ENCODE measurements at places on chromosomes 2 and 18.

DNA sequence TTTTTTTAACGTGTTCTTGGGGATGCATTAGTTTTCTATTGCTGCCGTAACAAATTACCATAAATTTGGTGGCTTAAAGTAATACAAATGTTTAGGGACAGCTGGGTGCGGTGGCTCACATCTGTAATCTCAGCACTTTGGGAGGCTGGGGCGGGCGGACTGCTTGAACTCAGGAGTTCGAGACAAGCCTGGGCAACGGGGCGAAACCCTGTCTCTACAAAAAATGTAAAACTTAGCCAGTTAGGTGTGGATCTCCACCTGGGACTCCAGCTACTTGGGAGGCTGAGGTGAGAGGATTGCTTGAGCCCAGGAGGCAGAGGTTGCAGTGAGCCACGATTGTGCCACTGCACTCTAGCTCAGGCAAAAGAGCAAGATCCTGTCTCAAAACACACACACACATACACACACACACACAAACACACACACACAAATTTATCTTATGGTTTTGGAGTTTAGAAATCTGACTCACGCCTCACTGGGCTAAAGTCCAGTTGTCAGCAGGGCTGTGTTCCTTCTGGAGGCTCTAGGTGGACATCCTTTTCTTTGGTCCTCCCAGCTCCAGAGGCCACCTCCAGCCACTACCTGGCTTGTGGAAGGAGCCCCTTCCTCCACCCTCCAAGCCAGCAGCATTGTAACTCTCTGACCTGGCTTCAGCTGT, 76.1 kb downstream of the SEPTIN10 start:
- DNase-seq, result no peak

GRCh38 chr2:164252568-164253287, 368.6 kb downstream of the GRB14 start:
- no peak for DNase-seq

- no peak for DNase-seq
Measured at GRCh38 chr18:34783501-34783900, 73.4 kb downstream of the DTNA start.

- no peak for DNase-seq
Measured at GRCh38 chr2:53209679-53210458, 557.7 kb upstream of the CHAC2 start.

DNA sequence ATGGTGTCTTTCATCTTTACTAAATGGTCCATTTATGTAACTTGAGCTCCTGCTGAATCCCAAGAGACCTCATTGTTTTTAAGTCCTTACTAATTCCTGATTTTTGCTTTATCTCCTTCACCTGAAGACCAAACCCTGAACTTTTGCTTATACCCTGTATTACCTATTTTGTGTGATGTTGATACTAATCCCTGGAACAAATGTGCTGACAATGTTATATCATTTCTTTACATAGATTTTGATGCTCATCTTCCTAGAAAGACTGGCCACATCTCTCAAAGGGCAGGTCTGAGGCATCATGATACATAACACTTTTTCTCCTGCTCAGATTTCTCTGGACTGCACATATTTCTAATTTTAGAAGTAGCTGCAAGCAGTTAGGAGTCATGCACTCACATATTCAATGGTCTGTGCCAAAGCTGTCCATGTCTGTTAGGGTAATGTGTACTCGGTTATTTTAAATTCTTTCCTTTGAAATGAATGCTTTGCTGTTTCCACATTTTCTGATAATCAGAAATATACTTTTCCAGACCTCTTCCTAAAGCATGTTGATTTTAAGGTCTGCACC, 427.9 kb upstream of the HNRNPA3 start:
- no peak for DNase-seq

GRCh38 chr18:42477267-42477666, 522.2 kb downstream of the PIK3C3 start:
- DNase-seq, result no peak

GRCh38 chr2:48952143-48952542, 196.6 kb upstream of the LHCGR start:
- DNase-seq, result no peak

GRCh38 chr2:32862269-32863055, 84.3 kb upstream of the LTBP1 start:
- DNase-seq, result no peak

- no peak for DNase-seq
Measured at GRCh38 chr2:168912901-168913369, 11.8 kb downstream of the G6PC2 start.

DNA sequence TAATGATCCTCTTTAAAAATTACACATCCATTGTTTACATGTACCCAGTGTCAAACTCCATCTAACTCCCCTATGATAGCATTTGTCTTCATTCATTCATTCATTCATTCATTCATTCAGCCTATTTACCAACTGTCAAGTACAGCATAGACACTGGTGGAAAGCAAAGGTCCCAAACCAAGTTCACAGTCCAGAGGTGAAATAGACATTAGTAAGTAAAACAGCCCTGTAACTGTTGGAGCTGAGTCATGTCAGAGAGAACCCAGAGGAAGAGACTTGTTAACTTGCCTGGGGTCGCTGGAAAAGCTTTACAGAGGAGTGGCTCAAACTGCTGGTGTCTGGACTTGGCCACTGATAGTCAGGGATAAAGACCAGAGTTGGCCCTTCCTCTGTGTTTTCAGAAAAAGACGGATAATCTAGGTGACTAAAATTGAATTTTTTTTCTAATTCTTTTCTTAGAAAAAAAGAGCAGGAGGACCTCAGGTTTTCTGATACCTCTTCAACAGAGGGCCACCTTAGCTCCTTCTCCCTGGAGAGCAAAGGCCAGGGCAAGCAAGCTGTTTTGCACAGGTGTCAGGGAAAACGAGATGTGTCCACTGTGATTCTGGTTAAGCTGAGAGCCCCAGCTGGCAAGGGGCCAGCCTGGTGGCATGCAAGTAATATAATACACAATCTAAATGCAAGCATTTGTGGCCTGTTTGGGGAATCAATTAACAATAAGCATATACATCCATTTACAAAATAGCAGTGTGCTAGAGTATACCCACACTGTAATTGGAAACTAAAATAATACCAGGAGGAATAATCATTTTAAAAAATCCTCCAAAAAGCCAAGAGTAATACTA, 96.7 kb upstream of the SLC14A2 start:
- DNase-seq, result no peak

DNA sequence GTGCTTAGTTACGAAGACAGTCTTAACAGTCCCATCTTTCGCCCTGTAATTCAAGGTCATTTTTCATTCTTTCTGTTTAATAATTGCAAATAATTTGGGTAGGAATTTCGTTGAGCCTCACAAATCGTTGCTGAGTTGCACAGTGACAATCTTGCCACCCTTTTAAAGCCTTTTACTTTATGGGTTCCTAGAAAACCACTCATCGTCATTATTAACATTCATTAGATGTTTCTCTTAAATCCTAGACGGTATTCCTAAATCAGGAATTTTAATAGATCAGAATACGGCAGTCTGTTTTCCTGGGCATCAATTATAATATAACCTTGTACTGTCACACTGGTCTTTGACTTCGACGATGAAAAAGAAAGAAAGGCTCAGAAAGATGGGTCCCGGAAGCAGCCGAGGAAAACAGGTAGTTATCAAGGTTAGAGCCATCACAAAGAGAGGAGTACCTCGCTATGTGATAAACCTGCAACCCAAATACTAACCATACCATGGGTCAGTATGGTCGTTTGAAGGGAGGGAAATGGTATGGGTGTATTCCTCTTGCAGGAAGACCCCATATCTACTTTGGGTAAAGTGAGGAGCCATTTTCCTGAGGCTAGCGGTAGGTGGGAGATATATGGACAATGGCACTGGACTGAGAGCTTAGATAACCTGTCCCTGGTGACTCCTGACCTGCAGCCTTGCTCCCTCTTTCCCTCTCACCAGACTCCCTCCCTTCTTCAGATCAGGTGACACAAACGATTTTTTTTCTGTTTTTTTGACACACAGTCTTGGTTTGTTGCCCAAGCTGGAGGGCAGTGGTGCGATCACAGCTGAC, 981 bp upstream of the SF3B1 start:
- DNase-seq, result no peak

- DNase-seq, result no peak
Measured at GRCh38 chr2:206573793-206574192, 68.5 kb upstream of the FAM237A start.

DNA sequence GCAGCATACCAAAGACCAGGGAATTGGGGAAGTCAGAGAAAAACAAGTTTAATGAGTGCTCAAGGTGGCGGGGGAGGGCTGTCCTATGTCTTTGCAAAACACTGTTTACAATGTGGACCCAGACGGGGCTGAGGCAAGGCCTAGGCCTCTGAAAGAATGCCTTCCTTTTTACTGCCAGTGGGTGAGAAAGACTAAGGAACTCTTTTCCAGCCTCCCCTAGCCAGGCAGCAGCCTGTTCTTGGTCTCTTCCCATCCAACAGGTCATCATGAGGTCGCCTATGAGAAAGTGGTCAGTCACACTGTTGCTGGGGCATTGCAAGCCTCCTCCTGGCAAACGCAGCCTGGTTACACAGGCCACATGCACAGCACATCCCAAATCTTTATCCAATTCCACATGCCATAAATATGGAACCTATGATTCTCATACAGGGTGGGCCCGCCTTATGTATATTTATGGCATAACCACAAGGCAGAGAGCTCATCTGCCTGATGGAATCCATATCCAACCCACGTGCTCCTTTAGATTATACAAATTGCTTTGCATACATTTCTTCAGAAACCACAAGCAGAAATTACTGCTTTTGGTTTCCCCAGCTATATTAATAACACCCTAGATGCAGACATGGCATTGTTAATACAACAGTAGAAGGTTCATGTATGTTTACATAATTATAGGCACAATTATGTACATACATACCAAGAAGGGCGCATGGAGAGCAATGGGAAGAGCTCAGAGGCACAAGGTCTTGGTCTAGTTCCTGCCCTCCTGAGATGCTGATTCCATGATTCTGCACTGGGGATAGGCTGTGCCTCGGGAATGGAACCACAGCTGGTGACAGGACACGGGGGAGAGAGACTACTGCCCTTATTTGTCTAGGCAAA, 48.6 kb downstream of the NRP2 start:
- no peak for DNase-seq

DNA sequence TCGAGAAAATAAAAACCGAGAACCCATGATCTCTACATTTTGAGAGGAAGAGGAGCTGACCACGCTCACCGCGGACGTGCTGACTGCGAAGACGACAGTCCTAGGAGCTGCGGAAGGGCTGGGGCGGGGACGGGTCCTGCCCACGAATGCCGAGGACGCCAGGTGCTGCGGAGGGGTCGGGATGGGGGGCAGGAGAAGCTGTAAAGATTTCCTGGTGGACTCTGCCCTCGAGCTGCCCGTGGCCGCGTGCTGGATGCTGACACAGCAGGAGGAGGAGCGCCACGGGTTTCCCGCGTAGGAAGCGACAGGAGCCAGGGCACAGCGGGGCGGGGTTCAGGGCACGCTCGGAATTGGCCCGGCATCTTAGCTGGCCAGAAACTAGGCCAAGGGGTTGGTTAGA, 22.2 kb downstream of the ZSCAN30 start:
- DNase-seq, result peak; percentile 75

- no peak for DNase-seq
Measured at GRCh38 chr2:9768388-9768787, 74.9 kb upstream of the TAF1B start.

- DNase-seq, result no peak
Measured at GRCh38 chr18:64233851-64234250, 85.0 kb upstream of the LINC00305 start.

GRCh38 chr2:21633911-21634310, 510.1 kb downstream of the TDRD15 start:
- DNase-seq, result no peak

GRCh38 chr2:192197357-192197756, 2.6 kb upstream of the TMEFF2 start:
- DNase-seq, result no peak

- DNase-seq, result no peak
Measured at GRCh38 chr2:64650722-64651338, 2.9 kb downstream of the SERTAD2 start.

DNA sequence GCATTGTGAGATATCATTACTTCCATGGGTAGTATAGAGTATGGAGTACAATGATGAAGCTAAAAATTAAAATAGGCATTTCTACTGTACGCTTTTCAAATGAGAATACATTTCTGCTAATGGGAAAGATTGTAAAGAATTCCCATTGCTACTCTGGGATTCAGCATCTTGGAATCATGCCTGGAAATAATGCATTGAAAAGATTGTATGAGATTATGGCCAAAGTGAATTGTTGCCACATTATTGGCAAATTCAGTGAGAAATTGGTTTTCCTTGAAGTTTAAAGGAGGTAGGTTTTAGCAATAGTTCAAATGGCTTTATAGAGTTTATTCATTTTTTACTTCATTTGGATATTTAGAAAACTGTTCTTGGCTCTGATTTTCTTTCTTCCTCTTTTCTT, 157.9 kb downstream of the GULP1 start:
- DNase-seq, result no peak

GRCh38 chr2:62152000-62152399, 43.9 kb upstream of the B3GNT2 start:
- no peak for DNase-seq

DNA sequence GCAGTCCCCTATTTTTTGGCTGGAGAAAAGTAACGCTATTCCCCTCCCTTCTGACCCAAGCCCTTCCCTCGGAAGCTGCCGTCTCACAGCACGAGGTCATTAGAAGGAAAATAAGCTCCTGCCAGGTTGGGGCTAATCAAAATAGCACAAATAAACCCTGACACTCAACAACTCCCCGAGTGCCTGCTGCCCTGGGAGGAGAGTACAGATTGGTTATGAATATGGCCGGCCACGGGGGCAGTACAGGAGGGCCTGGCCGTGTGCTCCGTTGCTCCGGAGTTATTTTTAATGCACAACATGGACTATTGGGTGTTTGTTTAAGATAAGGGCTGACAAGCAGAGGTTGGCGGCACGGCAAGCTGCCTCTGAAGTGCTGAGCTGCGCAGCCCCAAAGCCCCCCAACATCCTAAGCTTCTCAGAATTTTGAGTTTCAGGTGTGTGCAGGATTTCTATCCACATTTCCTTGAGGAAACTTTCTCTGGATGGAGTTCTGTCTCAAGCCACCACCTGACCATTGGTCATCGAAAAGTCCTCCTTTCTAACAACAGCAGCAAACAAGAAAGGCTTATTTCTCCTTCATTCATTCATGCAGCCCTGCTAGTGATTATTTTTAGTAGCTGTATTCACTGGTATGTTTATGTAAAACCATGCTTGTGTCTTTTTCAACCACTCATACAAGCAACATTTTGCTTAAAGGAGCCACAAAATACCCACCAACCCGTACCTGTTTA, 58.7 kb downstream of the PAX3 start:
- DNase-seq, result no peak

Data from aorta (tissue), 5 donors.